ENCODE measurements at places on chromosomes 6 and 20.

DNA sequence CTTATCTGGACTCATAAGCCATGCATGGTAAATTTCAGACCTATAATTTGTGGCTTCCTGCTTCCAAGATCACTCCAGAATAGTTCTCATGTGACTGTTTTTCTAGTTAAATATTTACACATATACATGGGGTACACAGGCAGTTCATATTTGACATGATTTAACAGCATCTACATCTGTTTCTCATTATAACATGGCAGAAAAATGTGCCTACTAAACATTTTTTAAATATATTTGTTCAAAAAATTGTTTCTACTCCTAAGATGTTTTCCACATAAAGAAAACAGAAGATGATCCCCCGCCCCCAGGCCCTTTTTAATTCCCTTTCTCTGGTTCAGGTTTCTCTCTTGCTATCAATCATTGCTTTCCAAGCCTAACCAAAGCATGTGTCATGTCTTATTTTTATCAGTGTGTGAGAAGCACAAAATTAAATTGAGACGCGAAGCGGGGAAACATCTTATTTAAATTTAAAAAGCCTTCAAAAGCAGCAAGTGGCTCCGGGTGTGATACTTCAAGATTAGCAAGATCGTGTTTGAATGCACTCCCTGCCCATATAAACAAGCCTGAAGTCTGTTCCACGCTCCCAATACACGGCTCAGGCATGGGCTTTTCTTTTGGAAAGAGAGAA lies 37.3 kb downstream of the IPCEF1 start:
- no peak for DNase-seq

GRCh38 chr6:33988121-33989015 lies 157.5 kb downstream of the GRM4 start:
- DNase-seq = peak; percentile 85

DNA sequence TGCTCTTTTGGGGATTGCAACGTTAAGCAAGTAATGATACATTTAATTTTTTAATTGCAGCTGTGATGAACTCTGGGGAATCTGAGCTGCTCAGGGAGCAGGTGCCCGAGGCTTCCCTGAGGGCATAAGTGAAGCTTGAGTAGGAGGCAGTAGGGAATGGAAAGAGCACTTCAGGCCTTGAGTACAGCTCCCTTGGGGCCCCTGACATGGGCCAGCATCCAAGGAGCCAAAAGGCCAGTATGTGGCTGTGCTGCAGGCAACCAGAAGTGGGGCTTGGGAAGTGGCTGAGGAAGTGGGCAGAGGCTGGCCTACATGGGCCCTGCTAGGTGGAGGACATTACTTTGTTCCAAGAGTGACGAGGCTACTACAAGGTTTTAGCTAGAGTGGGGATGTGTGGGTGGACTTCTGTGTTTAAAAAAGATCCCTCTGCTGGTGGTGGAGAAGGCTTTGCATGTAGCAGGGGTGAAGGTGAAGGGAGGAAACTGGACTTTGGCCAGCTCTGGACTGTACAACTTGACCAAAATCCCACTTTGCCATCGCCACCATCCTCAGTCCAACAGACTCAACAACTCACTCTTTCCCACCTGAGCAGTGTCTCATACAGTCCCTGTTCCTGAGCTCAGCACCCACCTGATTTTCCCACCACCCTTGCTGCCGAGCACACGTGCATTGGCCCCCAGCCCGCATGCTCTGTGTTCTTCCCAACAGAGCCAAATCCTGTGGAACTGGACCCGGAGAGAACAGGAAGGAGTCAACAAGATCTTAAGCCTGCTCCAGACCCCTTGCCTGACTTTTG lies 10.9 kb upstream of the ZNF831 start:
- DNase-seq = no peak

GRCh38 chr6:32056254-32056653 lies 18.0 kb downstream of the CYP21A2 start:
- DNase-seq = no peak

GRCh38 chr6:153702671-153703070 lies 336.4 kb upstream of the OPRM1 start:
- no peak for DNase-seq

- DNase-seq = no peak
Measured at GRCh38 chr20:57282670-57283361, 16.4 kb upstream of the BMP7 start.

All from mesenteric fat pad (tissue), 1 donor.